NCI-H187 treated with DMSO at 0.1 percent for 48 hours (cell line): ENCODE measurements at places on chromosomes 4 and X.

DNA sequence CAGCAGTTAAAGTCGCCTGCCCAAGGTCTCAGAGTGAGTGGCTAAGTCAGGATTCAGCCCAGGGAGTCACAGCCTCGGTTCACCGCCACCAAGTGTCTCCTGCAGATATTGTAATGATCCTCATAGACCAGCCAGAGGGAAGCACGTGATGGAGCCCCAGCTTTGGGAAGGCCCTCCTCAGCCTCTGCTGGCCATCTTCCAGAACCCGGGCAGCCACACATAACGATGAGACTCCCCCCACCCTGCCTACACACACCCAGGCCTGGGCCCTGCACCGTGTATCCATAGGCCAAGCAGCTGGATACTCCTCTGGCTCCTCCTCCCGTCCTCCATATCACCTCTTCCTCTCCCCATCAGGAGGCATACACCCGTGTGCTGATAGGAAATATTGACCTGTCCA lies 19.6 kb upstream of the SASH3 start:
- DNase-seq: no peak

GRCh38 chr4:151021637-151022334 lies 6.7 kb upstream of the LRBA start:
- DNase-seq: no peak

DNA sequence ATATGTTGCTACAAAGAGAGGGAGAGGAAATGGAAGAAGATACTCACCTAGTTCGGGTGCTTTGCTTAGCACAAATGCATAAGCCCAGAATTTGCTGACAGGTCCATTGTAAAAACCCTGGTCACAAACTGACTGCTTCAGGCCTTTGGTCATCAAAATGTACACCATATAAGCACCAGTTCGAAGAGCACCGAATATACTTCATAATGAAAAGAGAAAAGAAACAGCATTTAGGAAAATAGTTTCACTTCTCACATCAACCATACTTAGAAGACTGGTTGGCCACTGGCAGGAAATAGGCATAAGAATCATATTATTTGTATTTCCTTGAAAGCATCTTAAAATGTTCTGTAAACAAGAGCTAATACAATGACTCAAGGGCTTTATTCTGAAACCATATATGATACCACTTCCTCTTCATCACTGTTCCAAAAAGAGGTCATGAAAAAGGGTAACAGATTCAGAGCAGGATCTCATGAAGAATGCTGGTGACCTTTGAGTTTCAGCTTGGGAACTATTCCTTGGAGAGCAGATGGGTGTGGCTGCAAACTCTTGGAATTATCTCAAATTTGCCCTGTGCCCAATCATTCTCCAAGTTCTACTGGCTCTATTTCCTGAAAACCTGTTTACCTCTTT lies 138.7 kb downstream of the ELOVL6 start:
- DNase-seq: no peak

DNA sequence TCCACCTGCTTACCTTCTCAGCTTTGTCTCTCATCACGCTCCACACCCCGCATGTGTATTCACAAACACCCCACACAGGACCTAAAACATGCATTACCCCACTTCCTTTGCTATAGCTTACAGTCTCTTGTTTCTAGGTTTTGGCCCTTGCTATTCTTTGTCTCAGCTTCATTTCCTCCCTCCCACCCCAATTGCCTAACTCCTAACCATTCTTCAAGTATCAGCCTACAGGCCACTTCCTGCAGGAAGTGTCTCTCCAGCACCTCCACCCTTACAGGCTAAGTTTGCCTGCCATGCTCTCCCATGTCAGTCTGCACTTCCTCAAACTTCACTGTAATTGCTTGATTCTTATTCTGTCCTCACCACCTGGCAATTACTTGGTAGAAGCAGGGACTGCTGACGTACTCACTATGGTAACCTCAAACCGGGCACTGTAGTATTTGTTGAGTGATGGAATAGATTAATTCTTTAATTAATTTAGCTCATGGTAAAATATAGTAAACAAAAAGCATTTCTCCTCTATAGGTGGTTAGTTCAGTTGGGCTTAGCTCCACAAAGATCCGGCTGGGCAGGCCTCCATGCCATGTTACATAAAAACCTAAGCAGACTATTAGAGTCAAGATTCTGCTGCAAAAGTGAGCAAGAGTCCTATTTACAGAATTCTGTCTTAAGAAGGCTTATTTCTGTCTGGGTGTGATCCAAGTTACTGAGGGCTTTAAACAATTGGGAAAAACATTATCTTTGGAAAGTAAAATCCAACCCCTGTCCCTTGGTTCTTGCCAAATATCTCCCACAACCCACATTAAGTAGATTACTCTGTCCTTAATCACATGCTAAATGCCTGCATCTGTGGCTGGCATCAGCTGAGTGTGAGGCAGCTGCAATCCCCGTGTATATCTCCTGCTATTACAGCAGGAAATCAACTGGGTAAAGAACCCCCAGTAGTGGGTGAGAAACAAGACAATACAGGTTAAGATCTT lies 124.7 kb upstream of the CPEB2 start:
- no peak for DNase-seq

DNA sequence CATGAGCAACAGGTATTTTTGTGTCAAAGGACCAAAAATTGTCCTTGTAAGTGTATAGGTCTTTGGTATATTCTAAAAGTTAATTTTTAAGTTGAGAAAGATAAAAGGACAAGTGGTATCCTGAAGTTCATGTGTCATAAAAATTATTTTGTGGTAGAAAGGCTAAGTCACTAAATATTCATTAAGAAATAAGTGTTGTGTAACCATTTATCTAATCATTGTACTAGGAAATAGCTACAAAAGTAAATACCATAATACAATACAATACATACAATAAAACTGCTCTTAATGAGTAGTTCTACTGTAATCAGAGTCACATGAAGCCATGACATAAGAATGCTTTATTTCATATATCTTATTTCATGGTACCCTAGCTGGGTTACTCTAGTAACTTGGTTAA lies 82.5 kb upstream of the ATOH1 start:
- DNase-seq: no peak

DNA sequence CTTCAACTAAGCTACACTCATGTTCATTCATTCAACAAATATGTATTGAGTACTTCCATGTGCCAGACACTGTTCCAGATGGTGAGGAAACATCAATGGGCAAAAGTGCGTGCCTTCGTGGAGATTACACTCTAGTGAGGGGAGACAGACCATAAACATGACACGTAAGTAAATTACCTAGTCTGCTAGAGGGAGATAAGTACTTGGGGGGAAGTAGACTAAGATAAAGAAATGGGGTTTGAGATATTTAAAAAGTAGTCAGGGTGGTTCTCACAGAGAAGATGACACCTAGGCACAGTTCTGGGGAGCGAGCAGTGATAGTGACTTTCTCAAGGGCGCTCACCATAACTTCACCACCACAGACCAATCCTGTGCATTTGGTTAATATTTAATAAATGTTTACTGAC lies 11.7 kb downstream of the JCHAIN start:
- no peak for DNase-seq

GRCh38 chr4:102321260-102321995 lies 23.9 kb downstream of the SLC39A8 start:
- no peak for DNase-seq

DNA sequence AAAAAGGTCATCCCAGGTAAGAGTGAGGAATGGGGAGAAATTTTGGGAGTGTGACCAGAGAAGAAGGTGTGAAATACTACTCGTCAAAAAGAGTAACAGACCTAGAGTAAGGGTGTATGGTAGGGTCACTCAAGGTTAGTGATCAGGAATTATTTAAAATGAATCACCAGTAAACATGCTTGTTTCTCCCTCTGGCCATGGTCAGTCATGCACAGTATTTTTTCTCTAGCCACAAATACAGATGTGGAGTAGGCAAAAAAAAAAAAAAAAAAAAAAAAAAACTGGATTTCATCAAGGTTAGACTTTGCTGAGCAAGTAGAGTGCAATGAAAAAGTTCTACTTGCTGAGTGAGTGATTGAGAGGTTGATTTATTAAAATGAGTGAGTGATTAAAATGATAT lies 34.2 kb upstream of the SLIT2 start:
- DNase-seq: no peak

GRCh38 chrX:15908603-15909290 lies 54.1 kb upstream of the AP1S2 start:
- DNase-seq: no peak

DNA sequence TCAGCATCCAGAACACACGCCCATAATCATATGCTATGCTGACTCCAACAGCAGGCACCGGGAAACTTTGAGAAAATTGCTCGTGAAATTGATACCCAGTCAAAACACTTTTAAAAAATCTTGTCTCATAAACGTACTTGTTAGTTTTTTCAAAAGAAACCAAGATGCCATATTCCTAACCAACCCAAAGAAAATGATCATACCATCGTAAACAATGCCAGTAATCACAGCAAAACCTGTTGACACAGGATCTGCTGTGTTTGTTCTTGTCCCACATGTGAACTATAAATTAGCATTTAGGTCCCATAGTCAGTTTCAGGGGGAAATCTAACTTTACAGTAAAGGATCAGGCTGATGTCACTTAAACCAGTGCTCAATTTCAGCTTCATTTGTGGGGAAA lies 23.0 kb downstream of the PRSS12 start:
- no peak for DNase-seq

DNA sequence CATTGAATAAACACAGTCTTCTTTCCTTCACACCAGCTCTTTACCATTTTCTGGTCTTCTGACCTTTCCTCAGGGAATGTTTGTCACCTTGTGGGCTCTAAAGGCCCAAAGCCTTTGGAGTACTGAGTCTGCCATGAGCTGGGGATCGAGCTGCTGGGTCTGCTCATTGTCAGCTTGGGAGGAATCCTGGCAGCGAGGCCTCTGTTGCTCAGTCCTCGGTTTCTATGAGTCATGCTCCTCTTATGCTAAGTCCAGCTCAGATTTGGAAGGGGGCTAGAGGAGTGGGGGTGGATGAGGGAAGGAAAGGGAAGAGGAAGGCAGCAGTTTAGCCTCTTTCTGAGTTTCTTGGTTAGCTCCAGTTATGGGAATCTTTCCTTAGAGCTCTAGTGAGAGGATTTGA lies 31.1 kb downstream of the NHSL2 start:
- DNase-seq: no peak

GRCh38 chrX:46446727-46447378 lies 98.4 kb downstream of the ZNF674 start:
- DNase-seq: no peak

DNA sequence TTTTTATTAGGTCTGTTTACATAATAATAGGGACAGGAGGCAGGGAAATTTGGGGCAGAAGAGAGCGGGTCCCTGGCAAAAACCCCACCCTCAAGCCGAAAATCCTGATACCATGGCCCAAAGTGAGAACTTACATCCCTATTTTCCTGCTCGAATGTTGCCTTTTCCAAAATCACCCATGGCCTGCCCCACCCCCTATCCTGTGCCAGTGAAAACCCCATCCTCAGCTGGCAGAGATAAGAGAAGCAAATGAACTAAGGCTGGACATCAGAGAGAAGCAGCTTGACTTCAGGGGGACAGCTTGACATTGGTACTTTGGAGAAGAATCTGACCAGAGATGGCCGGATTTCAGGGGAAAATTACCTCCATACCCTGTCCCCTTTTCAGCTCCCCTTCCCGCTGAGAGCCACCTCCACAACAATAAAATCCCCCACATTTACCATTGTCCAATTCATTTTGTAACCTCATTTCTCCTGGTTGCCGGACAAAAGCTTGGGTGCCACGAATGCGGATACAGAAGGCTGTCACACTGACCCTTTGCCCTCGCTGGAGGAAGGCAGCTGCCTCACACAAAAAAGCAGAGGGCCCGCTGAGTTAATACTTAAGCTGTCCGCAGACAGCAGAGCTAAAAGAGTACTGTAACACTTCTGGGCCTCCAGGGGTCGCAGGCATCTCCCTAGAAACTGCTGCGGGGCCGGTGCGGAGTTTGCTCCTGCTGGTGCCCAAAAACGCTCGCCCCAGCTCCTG lies 196.2 kb downstream of the SNCA start:
- no peak for DNase-seq

DNA sequence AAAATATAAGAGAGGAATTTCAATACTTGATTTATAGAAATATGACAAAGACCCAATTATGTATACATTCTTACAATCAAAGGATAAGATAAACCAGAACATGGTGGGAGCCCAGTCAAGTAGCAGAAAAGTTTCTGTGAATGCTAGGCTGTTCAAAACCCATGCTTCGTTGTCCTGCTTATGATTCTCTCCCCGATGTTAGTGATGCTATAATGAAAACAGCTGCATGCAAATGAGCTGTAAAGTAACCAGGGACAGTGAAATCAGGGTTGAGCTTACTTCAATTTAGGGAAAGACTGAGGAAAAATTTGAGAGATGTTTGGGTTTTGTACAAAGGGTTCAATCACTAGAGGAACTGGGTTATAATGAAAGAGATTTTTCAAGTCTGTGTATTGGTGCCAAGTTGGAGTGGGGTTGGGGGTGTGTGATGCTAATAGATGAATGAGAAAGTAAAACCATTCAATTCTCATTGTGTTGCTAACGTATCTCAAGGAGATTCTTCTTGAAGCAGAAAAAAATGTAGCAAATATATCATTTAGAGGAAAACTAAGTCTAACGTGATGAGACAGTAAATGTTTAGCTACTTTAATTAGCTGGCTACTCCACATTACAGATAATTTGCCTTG lies 59.3 kb upstream of the PPP1R2C start:
- no peak for DNase-seq
